Mucosa of descending colon (tissue), 3 donors: ENCODE measurements at places on chromosomes 6 and 20. TPM values are rescaled to one million over a fixed set of nuclear protein-coding genes. Genes with fewer than 3 reads are reported as not detected.

The SLC22A3 gene
- total RNA-seq = 1.6 TPM

The ALDH8A1 gene
- total RNA-seq = 2.3 TPM

- no peak for DNase-seq
Measured at GRCh38 chr6:163177007-163177406, 237.5 kb upstream of the QKI start.

DNA sequence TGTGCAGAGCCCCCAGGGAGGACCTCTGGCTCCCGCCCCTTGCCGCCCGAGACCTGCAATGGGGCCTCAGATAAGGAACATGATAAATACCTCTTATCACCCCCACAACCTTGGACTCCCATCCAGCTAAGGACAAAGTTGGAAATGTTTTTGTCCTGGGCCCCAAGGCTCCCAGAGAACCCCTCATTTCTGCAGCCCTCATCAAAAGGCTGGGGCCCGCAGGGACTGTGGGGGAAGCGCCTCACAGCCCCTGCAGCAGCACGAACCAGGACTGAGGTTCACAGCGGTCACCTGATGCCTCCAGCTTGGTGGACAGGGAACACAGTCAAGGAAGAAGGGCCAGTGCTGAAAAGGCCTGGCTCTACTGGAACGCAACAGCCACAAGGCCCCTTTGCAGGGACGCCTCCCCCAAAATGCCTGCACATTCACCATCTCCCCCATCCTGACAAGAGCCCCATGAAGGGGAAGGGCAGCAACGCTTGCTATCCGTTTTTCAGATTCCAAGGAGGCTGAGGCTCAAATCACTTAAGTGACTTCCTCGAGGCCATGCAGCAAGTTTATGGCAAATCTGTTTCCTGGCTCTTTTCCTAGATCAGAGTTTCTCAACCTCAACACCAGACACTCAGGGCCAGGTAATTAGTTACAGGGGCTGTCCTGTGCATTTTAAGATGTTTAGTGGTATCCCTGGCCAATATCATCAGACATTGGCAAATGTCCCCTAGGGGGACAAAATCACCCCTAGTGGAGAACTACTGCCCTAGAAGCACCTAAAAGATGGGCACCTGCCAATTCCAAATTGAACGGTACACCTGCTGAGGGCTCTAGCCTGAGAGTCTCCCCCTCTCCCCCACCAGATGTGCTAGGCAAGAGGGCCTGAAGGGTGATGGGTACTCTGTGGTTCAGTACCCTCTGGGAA, 10.6 kb downstream of the TFEB start:
- no peak for DNase-seq
